ENCODE measurements at places on chromosomes 3 and 15. TPM values are rescaled to one million over a fixed set of nuclear protein-coding genes. Genes with fewer than 3 reads are reported as not detected.

IL12A gene
- not detected for total RNA-seq

FBLN2 gene
- 0.15 TPM for total RNA-seq

ALDH1A3 gene
- total RNA-seq, result not detected

AAGAB gene
- 65.2 TPM for total RNA-seq

GOLGA8T gene
- total RNA-seq, result 0.15 TPM

IGSF10 gene
- not detected for total RNA-seq

EPHB3 gene
- total RNA-seq, result not detected

ALPK3 gene
- total RNA-seq, result 0.08 TPM

BCHE gene
- total RNA-seq, result not detected

FMN1 gene
- 0.04 TPM for total RNA-seq

INSYN1 gene
- not detected for total RNA-seq

TOMM70 gene
- total RNA-seq, result 59.1 TPM

LNP1 gene
- total RNA-seq, result 1.7 TPM

CACNA2D2 gene
- total RNA-seq, result 0.67 TPM

AGTR1 gene
- total RNA-seq, result not detected

CTXN2 gene
- not detected for total RNA-seq

GXYLT2 gene
- not detected for total RNA-seq

Data from activated CD8-positive, alpha-beta memory T cell treated with anti-CD3 and anti-CD28 coated beads for 36 hours (primary cell).